ENCODE measurements at places on chromosomes 4 and X.

DNA sequence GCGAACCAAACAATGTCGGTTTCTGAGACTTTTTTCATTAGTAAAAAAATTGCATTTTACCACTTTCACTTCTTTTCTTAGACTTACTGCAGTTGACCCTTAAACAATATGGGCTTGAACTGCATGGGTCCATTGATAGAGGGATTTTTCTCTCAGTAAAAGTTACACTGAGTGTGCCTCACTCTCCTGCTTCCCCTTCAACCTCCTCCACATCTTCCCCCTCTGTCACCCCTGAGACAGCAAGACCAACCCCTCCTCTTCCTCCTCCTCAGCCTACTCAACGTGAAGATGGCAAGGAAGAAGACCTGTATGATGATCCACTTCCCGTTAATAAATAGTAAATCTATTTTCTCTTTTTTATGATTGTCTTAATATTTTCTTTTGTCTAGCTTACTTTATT is 43.4 kb downstream of the TEC start:
- no peak for DNase-seq

GRCh38 chr4:47786958-47787370 is 50.9 kb downstream of the CORIN start:
- DNase-seq: no peak

GRCh38 chrX:40835526-40835925 is 100.2 kb upstream of the MED14 start:
- no peak for DNase-seq

GRCh38 chr4:4574052-4574451 is 32.2 kb upstream of the STX18 start:
- no peak for DNase-seq

GRCh38 chrX:154030266-154030665 is 10.6 kb upstream of the IRAK1 start:
- no peak for DNase-seq

DNA sequence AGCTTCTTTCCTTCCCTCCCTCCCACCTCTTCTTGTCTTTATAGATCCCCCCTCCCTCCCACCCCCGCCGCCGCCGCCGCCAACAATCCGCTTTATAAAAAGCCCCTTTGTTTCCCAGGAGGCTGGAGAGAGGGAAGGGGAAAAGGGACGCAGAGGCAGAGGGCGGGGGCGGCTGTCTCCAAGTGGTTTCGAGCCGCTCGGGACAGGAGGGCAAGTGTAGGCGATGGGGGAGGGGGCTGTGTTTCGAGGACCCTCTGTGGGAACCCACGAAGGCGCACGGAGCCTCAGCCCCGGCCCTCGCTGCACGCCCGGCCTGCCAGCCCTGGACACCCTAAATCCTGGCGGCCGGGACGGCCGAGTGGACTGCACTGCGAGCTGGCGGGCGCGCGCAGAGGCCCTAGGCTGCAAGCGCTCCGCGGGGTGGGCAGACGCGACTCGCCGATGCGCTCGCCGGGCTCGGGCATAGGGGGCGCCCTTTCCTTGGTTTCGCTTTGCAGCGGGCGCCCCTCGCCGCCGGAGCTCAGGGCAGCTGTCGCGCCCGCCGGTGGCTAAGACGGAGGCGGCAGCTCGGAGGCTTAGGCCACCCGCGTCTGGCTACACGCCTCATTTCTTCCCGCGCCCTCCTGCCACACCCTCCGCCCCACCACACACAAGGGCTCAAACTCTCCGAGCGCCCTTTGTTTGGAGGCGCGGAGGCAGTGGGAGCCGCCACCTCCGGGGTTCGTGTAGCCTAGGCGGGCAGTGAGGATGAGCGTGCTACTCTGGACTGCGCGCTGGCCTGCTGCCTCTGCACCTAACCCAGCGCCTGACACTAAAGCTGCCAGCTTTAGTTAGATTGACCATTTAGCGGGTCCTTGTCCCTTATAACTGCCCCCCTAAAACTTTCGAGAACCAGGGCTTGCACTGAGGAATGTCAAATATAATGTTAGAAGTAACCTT is 2.2 kb downstream of the MAMLD1 start:
- DNase-seq: no peak

DNA sequence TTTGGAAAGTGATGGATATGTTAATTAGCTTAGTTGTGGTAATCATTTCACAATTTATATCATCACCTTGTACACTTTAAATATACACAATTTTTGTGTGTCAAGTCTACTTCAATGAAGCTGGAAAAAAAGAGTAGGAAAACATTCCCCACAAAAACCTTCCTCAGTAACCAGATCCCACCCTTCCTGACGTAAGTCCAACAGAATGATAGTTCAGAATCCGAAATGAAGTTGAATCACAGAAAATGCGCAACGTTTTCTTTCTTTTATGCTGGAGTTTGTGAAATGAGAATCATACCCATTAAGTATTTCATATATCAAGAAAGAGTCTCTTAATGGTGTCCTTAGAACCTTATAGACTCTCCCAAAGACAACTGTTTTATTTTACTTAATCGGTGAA is 292.9 kb downstream of the USP46 start:
- no peak for DNase-seq
